ENCODE measurements at places on chromosomes 3 and 15.

GRCh38 chr15:29086891-29087290 lies 182.7 kb downstream of the NSMCE3 start:
- no peak for DNase-seq

DNA sequence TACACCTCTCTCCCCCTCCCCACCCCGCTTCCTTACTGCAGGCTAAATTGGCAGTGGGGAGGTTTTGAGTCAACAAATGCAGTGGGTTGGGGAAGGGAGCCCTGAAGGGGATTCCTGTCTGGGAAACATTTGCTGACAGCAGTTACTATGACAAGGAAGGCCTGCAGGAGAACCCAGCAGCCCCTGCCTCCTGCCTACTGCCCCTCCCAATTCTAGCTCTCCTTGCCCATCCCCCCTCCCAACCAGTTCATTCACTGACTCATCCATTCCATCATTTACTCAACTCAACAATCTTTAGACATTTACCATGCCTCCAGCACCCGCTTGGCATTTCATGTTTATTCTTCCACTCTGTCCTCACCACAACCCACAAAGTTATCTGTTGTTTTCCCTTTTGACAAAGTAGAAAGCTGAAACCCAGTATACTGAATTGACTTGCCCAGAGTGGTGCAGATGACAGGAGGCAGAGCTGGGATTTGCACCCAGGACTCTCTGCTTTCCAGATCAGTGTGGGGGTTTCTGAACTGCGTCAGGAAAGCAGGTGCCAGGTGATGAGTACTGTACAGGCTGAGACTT lies 75.0 kb downstream of the MAGEF1 start:
- DNase-seq: no peak

GRCh38 chr15:81914734-81915256 lies 131.0 kb downstream of the MEX3B start:
- no peak for DNase-seq

DNA sequence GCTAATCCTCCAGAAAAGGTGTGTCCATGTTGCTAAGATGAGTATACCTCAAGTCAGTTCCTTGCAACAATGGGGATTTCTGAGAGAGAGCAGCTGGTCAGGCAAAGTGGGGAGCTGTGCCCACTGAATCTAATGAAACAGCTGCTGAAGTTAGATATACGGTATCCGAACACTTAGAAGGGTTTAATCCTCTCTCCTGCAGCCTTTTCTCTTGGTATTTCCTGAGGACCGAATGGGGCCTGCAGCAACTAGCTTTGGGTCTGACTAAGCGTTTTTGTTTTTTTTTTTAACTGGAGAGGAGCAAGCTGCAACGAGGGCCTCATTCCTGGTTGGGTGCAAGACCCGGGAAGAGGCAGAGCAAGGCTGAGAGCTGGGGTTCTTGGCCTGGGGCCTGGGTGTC lies 37.6 kb upstream of the BNC1 start:
- no peak for DNase-seq

DNA sequence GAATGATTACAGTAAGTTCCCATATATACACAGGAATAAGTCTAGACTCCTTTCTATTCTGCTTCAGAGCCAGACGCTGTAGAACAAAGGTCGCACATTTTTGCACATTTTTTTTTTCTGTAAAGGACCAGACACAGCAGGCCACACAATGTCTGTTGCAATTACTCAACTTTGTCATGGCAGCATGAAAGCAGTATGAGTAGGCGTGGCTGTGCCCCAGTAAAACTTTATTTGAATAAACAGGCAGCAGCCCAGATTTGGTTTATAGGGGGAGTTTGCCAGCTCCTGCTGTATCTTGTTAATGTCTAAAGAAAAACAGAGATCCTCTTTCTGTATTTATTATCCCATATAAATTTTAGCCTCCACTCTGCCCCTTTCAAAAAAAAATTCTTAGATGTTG lies 708.3 kb downstream of the FHIT start:
- no peak for DNase-seq

DNA sequence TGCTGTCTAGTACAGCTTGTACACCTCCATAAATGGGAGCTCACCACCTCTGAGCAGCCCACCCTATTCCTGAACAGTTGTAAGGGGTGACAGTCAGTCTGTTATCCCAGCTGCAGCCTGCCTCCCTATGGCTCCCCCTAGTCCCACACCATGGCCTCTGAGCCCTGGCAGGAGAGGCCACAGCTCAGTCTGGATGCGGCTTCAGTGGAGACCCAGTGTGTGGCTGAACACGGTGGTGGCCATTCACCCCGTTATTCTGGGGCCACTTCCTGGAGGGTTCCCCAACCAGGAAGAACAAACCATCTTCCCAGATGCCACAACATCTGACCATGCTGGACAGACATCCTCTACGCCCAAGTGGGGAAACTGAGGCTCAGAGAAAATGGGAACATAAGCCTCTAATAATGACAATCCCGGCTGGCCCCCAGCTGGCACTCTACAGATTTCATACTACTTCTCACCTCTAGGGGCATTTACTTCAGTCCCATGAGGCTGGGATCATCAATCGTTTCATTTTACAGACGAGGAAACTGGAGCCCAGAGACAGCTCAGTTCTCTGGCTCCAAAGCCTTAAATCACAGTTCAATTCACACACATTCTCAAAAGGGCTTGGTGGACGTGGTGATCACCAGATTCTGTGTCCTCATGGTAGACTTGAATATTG lies 9.2 kb upstream of the GRIP2 start:
- no peak for DNase-seq

DNA sequence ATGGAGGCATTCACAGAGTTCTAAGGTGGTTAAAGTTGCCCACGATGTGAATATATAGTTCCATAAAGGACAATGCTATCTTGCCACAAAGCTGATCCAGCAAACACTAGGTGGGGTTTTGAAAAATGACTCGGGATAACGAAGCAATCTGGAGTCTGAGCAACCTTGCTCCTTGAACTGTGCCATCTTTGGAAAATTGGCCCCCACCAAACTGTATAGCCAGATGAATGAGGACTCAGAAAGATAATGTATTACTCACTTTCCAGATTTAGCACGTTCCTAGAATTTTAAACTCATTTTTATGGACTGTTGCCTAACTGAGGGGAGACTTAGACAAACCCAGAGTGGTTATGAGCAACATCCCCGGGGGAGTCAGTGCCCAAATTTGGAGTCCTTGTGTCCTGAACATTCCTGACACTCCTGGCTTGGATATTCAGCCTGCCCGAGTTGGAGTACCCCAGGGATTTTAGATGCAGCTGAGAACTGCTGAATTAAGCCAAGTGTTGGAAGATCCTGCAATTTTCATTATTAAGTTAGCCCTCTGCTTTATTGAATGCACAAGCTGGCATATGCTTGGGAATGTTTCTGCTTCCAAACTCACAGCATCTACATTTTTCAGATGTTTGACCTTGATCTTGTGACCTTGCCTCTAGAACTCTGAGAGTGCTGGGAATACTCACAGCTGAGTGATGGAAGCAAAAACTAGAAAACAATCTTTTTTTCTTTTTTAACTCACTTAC lies 8.8 kb upstream of the MAGI1 start:
- DNase-seq: no peak

GRCh38 chr3:6867269-6867668 lies 6.4 kb downstream of the GRM7 start:
- no peak for DNase-seq

DNA sequence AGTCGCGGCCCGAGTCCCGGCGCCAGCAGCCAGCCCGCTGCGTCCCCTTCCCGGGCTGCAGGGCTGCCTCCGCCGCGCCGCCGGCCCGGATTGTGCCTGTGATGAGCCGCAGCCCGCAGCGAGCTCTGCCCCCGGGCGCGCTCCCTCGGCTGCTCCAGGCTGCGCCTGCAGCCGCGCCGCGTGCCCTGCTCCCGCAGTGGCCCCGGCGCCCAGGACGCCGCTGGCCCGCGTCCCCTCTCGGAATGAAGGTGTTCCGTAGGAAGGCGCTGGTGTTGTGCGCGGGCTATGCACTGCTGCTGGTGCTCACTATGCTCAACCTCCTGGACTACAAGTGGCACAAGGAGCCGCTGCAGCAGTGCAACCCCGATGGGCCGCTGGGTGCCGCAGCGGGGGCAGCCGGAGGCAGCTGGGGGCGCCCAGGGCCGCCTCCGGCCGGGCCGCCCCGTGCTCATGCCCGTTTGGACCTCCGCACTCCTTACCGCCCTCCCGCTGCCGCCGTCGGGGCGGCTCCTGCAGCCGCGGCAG lies 1.2 kb downstream of the CHST2 start:
- DNase-seq: no peak

GRCh38 chr3:169662132-169662842 lies 1.2 kb downstream of the MECOM start:
- DNase-seq: no peak

DNA sequence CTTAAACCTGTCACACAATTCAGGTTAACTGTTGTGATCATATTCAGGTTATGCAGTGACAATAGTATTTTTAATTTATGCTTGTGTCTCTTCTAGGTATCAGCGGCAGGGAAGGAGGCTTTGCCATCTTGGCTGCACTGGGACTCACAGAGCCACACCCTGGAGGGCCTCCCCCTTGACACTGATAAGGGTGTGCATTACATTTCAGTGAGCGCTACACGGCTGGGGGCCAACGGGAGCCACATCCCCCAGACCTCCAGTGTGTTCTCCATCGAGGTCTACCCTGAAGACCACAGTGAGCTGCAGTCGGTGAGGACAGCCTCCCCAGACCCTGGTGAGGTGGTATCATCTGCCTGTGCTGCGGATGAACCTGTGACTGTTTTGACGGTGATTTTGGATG lies 23.6 kb upstream of the BSN start:
- DNase-seq: no peak

DNA sequence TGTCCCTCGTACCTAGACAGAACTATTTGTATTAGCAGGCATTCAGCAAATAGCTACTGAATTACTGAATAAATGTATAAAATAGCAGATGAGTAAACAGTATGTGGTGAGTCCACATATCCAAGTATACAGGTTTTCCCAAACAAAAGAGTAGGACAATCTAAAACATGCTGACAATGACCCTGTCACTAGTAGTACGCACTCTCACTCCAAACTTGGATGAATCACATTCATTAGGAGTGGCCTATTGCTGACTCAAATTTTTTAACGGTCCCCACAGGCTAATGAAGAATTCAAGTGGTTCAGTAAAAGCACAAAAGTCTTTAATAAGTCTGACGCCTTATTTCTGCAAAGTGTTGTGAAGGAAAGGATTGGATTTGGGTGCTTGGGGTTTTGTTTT lies 449.3 kb upstream of the THBS1 start:
- no peak for DNase-seq

- no peak for DNase-seq
These were observed 221.3 kb upstream of the SLCO3A1 start for GRCh38 chr15:91632176-91632575.
